ENCODE measurements at places on chromosomes 7 and 10.

GRCh38 chr10:92112462-92112861 lies 178.4 kb downstream of the CPEB3 start:
- no peak for DNase-seq

DNA sequence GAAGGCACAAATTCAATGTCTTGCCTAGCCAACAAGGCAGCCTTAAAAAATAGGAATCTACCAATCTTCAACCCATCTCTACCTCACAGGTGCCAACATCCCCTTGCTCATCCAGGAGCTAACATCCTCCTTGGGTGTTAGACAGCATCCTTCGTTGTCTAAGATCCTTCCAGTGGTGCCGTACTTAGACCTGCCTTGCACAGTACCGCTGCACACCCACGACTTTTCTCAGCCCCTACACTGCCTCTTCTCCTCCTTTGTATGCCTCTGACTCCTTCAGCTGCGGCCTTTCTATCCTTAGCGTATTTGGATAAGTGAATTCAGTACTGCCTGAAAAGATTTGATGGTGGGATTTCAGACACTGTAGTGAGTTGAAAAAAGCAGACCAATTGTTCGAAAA lies 15.9 kb upstream of the PRTFDC1 start:
- DNase-seq: no peak

- peak; percentile 20 for DNase-seq
Observed at GRCh38 chr7:105130048-105130447, 116.0 kb downstream of the KMT2E start.

DNA sequence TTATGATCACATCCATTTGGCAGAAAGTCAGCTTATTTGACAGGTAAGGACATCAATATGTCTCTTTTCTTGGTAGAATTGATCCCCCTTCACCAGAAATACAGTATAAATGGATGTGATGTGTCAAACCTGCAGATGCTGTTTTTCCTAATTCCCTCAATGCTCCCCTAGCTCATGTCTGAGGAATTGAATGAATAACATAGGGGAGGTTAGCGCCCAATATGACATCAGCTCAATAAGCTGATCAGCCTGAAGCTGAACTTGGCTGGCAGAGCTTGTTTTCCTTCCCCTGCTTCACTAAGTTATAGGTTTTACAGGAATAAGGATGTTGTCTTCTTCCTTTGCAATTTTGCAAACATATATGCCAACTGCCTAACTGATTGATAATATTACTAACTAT lies 132.5 kb downstream of the REEP3 start:
- no peak for DNase-seq

GRCh38 chr7:17681965-17682364 lies 258.3 kb downstream of the SNX13 start:
- DNase-seq: no peak

DNA sequence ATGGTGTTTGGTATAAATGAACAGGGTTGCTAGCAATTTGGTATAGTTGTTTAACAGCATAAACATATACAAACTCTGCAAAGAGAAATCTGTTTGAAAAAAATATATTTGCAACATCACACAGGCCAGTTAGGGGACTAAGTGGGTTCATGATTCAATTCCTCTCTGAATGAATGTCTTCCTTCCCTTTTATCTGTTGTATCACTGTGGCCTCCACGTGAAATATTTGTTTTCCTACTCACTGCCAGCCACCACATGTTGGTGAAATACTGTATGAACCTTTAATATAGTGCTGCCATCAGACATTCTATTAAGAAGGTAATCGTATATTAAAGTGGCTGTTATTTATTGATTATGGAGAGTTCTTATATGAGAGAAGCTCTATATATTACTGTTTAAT lies 157.0 kb downstream of the ARID5B start:
- DNase-seq: no peak

GRCh38 chr10:59672150-59672875 lies 37.3 kb downstream of the SLC16A9 start:
- no peak for DNase-seq

DNA sequence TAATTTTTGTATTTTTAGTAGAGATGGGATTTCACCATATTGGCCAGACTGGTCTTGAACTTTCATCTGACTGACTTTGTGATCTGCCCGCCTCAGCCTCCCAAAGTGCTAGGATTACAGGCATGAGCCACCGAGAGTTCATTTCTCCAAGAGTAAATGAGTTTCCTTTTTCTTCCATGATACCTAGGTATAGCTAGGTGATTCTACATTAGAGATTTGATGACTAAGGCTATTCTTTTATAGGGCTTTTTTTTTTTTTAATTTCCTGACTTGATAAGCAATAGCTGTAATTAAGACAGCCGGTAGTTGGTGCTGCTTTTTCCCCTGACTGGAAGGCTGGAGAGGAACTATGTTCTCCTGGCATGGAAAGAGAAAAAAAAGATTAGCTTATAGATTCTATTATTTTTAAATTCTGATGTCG lies 3.3 kb downstream of the PTPN12 start:
- DNase-seq: no peak

GRCh38 chr10:85642421-85643170 lies 724.0 kb downstream of the GRID1 start:
- DNase-seq: no peak

DNA sequence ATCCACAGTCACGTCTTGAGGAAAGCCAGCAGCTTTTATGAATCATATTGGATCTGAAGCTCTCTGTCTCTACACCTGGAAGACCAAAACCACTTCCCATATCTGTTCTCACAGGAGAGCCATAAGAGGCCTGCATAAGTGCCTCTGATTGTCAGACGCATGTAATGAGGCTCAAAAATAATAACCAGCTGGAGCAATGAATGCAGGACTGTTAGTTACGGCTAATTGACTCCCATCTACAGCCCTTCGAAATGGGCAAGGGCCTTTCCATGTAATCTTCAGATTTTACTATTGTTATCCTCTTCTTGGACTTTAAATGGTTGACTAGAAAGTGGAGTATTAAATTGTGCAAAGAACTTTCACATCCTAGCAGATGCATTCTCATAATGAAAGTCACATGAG lies 4.4 kb upstream of the SEMA3C start:
- DNase-seq: no peak

GRCh38 chr7:113831556-113831955 lies 87.3 kb downstream of the PPP1R3A start:
- no peak for DNase-seq

DNA sequence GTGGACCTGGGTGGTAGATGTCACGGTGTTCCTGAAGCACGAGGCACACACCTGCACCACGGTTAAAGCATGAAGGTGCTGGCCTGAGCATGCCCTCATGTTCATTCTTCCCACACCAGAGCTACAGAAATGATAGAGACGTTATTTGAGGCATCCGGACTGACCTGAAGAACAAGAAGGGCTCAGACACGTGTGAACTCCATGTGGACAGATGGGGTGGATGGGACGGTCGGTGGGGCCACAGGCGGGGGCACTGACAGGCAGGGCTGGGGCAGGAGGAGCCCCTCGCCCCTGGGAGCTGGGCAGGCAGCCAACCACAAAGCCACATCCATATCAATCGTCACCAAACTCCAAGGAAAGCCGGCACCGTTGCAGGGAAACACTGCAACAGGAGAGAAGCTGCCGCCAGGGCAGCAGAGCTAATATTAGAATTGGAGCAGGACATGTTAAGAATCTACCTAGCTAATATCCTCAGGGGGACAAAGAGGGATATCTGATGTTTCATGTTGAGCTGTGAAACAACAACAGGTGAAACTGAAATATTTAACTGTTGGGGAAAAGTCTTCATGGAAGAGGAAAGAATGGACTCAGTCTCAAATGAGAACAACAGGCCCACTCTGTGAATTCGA lies 37.8 kb upstream of the DIP2C start:
- no peak for DNase-seq

DNA sequence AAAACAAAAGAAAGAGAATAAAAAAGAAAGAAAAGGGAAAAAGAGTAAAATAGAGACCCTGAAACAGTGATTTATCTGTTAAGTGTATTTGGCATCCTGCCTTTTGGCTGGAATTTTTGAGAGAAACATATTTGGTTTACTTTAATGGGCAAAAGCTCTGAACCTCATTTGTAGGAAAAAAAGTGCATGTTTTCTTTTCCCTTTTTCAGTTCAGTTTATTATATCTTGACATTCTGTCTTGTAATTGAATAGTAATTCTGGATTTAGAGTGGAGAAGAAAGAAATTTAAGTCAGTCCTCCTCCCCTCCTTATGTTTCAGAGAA lies 69.5 kb downstream of the ARID5B start:
- DNase-seq: no peak

DNA sequence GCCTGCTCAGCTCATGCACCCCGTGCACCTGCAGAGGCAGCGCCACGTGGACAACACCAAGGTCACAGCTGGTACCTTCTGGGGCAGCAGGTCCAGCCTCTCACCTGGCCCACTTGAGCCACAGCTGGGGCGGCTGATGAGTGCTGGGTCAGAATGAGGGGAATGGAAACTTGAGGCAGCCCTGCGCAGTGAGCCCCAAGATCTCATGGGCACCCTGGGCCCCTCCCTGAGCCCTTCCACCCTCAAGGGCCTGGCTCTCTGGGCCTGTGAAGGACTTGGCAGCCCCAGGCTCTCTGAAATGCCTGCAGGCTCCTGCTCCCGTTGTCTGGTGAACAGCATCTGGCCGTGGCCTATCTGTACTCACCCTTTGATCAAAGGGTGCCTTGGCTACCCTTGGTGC lies 112.7 kb downstream of the TCERG1L start:
- no peak for DNase-seq

DNA sequence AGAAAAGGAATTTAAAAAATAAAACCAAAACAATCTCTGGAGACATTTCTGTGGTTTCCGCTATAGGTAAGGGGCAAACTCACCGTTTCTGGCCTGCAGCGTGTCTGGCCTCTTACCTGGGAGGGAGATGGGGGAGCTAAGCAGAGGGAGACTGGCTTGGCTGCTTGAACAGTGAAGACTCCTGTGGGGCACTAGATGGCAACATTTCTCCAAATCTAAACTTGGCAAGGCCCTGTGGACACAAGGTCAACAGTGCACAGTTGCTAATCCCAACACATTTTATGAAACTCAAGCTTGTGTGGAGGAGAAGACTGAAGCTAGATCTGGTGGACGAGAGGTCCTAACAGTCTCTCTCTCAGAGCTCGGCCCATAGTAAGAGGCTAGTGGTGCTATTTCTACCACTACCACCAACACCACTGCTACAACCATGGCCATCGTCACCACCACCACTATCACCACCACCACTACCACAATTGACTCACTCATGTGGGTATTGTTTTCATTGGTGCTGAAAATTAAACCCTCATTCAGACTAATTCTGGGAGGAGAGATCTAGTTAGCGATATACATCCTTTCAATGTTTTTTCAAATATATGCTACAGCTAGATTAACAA lies 28.4 kb upstream of the CDHR3 start:
- DNase-seq: no peak

DNA sequence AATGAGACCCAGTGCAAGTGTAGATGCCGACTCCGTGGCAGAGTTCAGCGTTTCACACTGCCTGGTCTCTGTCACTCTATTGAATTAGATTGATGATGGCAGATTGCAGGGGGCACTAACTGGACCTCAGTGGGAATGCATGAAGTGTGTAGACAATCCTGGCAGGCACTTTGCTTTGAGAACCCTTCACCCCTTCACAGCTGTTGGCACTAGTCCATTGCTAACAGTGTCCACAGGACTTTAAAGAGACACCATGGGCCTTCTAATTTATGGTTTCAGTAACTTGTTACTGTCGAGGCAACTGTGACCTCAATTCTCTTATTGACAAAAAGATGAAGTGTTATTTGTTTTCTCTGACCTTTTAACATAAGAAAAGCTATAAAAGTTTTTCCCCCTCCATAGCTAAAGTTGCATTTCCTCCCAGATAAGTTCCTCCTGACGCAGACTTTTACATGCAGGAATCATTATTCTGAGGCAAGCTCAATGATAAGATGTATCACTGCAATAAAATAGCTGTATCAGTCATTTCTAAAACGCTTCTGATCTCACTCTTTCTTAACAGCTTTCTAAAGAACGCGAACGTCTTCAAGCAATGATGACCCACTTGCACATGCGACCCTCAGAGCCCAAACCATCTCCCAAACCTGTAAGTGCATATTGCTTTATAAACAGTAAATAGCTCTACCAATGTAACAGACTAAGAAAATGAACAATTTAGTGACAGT lies 238.9 kb downstream of the FOXP2 start:
- DNase-seq: no peak

- DNase-seq: no peak
Observed at GRCh38 chr10:31782701-31783100, 145.9 kb downstream of the ARHGAP12 start.

DNA sequence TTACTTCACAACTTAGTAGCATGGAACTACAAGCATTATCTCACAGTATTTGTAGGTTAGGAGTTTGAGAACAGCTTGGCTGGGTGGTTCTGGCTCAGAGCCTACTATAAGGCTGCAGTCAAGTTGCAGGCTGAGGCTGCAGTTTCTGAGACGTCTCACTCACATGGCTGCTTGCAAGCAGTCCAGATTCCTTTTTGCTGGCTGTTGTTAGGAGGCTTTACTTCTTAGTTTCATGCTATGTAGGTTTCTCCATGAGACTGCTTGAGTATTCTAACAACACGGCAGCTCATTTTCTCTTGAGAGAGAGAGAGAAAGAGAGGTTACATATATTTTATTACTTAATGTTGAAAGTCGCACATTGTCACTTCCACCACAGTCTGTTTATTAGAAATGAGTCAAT lies 1073.9 kb downstream of the NXPH1 start:
- DNase-seq: no peak

GRCh38 chr10:130244928-130245495 lies 108.8 kb downstream of the GLRX3 start:
- no peak for DNase-seq

GRCh38 chr7:44103923-44104859 lies at the start of gene AEBP1:
AEBP1 (plus strand) TSS chr7:44104345; CDS start chr7:44104666, 321 bp downstream.
- no peak for DNase-seq

DNA sequence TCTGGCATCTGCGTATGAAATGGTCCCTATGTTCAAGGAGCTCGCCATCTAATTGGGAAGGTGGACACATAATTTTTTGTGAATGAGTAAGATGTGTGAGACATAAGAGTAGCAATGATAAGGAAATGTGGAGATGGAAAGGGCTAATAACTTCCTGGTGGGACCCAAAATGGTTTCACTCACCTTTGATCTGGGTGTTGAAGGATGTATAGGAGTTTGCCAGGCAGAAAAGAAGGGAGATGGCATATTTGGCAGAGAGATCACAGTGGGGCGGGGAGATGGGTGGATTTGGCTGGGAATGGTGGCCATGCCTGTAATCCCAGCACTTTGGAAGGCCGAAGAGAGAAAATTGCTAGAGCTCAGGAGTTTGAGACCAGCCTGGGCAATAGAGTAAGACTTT lies 4.5 kb downstream of the POP7 start:
- no peak for DNase-seq

GRCh38 chr10:14742815-14743214 lies 31.9 kb downstream of the FAM107B start:
- DNase-seq: no peak

GRCh38 chr10:1003884-1004670 lies 15.8 kb downstream of the GTPBP4 start:
- DNase-seq: no peak

Data from C1 segment of cervical spinal cord (tissue), 14 donors.